ENCODE measurements at places on chromosomes 7 and 10. TPM values are rescaled to one million over a fixed set of nuclear protein-coding genes. Genes with fewer than 3 reads are reported as not detected.

The CADPS2 gene
- 3.4 TPM for total RNA-seq

The ANLN gene
- 108 TPM for total RNA-seq

The RBM28 gene
- total RNA-seq: 10.0 TPM

The TDRD1 gene
- not detected for total RNA-seq

- DNase-seq: no peak
Observed at GRCh38 chr7:104820836-104821535, 193.0 kb upstream of the KMT2E start.

GRCh38 chr7:152086513-152086912 is 61.0 kb downstream of the GALNT11 start:
- DNase-seq: peak; percentile 8

DNA sequence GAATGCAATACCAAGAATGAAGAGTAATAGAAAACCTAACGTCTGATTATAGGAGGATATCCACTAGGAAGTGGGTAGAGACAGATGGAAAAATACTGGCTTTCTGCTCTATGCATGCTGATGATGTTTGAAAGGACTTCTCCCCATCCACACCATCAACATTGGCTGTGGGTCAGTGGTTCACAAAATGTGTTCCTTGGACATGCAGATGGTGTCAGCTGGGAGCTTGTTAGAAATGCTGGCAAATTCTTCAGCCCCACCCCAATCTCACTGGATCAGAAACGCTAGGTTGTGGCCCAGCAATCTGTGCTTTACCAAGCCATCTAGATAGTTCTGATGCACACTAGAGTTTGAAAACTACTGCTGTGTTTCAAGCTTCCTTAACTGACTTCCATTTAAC is 164.1 kb downstream of the PPP1R17 start:
- DNase-seq: no peak

The ZPBP gene
- total RNA-seq: not detected

DNA sequence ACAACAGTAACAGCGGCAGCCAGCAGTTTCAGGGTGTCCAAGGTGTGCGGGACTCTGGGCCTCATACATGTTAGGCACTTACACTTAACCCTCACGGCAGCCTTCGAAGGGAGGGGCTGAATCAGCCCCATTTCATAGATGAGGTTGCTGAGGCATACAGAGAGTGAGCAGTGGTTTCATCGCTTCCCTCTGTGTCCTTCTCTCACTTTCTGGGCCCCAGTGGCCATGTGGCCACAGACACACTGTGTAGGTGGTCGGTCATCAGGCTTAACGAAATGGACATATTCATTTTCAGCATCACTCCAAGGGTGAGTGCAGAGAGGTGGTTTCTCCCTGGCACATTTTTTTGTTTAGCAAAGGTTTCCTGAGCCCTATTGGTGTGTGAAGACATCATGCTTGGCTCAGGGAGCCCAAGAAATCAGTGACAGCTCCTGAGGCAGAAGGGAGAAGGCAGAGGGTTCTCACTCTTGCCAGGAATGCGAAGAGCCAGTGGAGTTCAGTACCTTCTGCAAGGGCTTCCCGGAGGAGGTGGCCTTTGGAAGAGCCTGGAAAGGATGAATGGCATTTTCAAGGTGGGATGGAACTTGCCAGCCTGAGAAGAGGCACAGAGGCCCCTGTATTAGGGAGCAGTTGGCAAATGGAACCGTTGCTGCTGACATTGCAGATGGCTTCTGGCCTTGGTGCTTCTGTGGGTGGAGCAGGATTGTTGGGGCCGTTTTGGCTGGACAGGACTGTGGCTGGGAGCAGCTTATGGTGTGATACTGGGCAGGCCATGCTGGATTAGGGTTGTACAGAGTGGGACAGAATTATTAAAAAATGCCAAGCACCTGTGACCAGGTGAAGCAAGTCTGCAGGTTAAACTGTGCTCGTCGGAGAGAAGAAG is 61.7 kb upstream of the PPIF start:
- DNase-seq: no peak

DNA sequence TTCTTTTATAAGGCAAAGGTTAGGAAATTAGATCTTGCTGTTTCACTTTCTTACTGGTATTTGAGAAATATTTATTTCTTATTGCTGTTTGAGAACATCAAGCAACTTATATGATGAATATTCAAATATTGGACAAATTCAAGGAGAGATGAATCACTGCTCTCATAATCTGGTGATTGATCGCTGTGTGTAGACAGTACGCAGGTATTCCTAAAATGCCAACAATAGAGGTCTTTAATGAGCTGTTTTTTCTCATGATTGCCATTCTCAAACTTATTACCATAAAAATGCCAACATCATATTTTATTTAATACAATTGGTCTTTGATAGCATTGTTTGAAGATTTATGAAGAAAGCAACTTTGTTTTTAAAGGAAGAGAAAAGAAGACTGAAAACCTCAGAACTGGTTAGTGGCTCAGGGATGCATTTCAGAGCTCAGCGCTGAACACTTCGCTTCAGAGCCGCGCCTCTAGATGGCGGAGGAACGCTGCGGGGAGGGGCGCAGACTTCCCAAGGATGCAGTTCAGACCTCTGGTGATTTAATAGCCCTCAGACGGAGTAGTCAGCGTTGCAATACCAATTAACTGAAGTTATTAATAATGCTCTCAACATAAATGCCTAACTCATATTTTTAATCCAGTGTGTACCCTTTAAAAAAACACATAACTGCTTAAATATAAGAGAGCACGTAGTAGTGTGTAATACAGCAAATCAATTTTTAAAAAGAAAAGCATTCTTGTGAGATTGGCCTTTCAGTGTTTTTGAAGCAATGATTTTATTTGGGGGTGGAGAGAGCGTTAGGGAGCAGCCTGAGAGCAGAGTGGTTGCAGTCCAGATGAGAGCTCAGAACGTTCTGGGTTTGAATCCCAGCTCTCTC is 38.5 kb upstream of the STEAP4 start:
- DNase-seq: peak; percentile 14

Measured in MG63 (cell line).